Uterus (tissue), 4 donors: ENCODE measurements at places on chromosomes 2 and 18. TPM values are rescaled to one million over a fixed set of nuclear protein-coding genes. Genes with fewer than 3 reads are reported as not detected.

- H3K4me1 ChIP-seq, result no peaks in the 10 kb centered on the region
- no peak overlapping the region for H3K4me3 ChIP-seq
- no peaks in the 10 kb centered on the region for H3K36me3 ChIP-seq
- no peak overlapping the region for H3K27ac ChIP-seq
Observed at GRCh38 chr2:172105471-172106107, 2.9 kb upstream of the DLX2 start.

DNA sequence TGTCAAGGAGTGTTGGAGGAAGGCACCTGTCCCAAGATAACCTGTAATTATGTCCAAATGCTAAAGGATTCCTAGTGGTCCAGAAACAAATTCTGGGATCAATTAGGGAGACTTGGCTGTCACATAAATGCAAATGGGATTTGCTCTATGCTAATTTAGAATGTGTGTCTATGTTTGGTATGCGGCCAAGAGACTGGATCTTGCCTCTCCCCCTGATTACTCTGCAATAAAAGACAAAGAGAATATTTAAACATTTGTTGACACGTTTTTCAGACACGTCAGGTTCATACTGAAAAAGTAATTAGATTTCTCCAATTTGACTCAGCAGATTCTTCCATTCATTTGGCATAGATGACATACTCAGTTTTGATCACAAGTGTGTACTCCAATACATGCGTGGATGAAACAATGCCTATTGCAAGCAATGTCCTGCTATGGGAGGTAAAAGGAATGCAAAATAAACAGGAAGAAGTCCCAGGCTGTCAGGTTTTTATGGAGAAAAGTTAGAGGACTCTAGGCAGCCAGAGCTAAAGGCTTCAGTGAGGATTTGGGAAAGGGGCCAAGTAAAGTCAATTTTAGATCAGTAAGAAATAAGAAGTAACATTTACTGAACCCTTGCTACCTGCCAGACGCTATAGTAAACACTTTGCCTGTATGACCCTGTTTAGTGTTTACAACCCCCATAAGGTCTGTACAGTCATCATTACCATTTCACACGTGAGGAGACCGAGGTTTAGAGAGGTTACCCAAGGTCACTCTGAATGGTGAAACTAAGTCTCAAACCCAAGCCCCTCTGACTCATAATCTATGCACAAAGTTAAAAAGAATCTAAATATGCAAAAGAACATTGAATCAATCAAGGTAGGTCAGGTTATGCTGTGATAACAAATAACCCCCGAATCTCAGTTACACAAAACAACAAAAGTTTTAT lies 7.8 kb downstream of the ANTXR1 start:
- H3K27ac ChIP-seq, result peak overlapping the region; percentile 52
- no peak overlapping the region for H3K4me3 ChIP-seq
- no peaks in the 10 kb centered on the region for H3K36me3 ChIP-seq
- no peak for DNase-seq

DNA sequence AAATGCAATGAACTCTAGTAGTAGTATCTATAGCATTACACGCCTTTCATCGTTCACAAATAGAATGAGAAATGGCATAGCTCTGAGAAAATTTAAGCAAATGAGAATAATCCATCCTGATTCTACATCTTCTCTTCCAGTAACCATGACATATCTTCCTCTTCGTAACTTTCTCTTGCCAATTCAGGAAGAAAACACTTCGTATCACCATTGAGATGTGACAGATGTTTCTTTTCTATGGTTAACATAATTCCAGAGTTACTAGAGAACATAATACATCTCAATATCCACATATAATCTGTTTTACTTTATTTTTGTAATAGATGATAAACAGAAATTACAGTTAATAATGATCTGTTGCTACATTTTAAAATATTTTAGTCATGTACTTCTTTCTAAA lies 1527.4 kb downstream of the LRP1B start:
- H3K27me3 ChIP-seq, result no peaks in the 10 kb centered on the region
- H3K27ac ChIP-seq, result no peak overlapping the region
- H3K36me3 ChIP-seq, result no peaks in the 10 kb centered on the region
- H3K4me1 ChIP-seq, result no peaks in the 10 kb centered on the region

The HOXD13 gene
- not detected for total RNA-seq

The TMEM214 gene
- 78.8 TPM for total RNA-seq

DNA sequence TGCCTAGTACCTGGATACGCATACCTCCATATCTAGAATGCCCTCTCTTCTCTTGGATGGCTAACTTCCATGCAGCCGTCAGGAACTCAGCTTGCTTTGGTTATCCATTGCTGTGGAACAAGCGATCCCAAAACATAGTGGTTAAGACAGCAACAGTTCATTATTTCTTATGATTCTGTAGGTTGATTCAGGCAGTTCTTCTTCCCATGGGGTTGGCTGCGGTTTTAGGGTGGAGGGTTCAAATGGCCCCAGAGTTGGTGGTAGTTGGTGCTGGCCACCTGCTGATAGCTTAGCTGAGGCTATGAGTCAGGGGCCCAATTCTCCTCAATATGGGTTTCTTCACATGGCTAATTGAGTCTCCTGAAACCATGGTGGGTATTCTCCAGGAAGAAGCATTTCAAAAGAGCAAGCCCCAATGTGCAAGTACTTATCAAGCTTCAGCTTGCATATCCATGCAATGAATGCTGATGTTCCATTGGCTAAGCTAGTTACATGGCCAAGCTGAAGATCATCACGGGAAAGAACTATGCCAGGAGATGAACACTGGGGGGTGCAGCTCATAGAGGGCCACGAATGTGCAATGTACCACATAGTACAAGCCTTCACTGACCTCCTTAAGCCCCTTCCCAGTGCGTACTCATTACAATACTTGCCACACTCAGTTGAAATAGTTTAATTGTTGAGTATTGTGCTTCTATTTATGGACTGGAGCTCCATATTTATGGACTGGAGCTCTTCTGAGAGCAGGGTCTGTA lies 10.0 kb upstream of the RHOB start:
- H3K4me3 ChIP-seq, result no peak overlapping the region
- H3K27ac ChIP-seq, result no peak overlapping the region
- no peaks in the 10 kb centered on the region for H3K4me1 ChIP-seq
- no peaks in the 10 kb centered on the region for H3K27me3 ChIP-seq
- H3K36me3 ChIP-seq, result no peaks in the 10 kb centered on the region
- no peak for DNase-seq

DNA sequence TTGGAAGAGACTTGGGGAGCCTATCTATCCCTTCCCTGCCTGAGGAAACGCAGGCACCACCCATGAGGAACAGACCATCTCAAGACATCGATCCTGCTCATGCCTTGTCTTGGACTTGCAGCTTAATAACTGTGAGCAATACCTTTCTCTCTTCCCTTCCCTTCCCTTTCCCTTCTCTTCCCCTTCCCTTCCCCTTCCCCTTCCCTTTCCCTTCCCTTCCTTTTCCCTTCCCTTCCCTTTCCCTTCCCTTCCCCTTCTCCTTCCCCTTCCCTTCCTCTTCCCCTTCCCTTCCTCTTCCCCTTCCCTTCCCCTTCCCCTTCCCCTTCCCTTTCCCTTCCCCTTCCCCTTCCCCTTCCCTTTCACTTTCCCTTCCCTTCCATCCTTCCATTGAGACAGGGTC lies 650.7 kb upstream of the SOX11 start:
- no peaks in the 10 kb centered on the region for H3K4me1 ChIP-seq
- H3K4me3 ChIP-seq, result no peak overlapping the region
- no peaks in the 10 kb centered on the region for H3K36me3 ChIP-seq
- no peak for DNase-seq
- H3K27ac ChIP-seq, result no peak overlapping the region
- H3K27me3 ChIP-seq, result no peaks in the 10 kb centered on the region

DNA sequence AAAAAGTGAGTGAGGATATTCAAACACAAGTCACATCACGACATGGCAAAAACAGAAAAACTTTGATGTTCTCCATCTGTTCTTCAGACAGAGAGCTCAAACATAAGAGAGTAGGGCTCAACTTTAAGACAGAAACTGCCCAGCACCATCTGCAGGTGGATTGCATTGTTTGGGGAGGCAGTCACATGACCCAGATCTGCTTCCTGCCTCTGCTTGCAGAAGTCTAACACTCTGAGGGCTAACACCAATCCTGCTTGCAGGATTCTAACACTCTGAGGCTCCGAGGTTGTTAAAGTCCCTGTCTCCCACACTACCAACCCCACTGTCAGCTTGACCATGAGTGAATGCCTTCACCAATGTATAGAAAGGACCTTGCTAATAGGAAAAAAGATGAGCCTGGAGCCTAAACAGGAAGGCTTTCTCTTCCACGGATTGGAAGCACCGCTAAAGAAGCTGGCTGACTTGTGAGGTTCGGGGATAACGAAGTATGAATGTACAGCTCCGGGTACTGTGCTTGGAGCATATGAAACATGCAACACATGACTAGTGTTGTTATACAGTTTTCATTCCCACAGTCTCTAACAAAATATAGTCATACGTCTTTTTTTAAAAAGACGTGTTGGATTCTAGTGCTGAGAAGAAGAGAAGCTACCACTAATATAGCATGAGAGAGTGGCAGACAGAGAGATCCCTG lies 176.6 kb upstream of the CREB1 start:
- no peaks in the 10 kb centered on the region for H3K27me3 ChIP-seq
- no peaks in the 10 kb centered on the region for H3K4me1 ChIP-seq
- H3K4me3 ChIP-seq, result no peak overlapping the region
- no peak overlapping the region for H3K27ac ChIP-seq

The NPPC gene
- not detected for total RNA-seq

The LIPG gene
- total RNA-seq, result not detected

The SLC4A5 gene
- 3.9 TPM for total RNA-seq

The GCFC2 gene
- 46.7 TPM for total RNA-seq

DNA sequence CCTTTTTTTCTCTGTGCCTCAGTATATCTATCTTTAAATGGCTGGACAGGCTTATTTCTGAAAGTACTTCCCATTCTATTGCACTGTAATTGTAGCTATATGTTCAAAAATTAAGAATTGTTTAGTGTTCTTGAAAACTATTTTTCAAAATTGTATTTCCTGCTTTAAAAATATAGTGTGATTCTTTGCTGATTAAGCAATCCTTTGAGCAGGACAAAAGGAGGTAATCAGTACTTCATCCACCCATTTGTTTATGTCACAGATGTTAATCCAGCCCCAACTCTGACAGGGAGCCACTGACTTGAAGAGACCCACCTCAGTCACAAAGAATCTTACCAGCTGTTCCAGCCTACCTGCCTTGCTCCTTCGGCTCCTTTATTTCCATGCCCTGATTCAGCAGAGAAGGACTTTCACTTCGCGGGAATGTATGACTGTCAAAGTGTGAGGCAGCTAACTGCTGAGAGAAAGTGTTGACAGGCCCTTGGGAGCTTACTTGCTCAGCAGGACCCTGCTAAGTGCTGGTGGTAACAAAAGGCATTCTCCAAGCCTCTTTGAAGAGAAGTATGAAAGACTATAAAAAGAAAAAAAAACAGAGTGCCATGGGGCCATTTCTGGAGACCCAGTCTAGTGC lies 393.3 kb upstream of the CYRIA start:
- no peaks in the 10 kb centered on the region for H3K36me3 ChIP-seq
- DNase-seq, result no peak
- no peak overlapping the region for H3K4me3 ChIP-seq
- H3K4me1 ChIP-seq, result no peaks in the 10 kb centered on the region
- H3K27me3 ChIP-seq, result no peaks in the 10 kb centered on the region

DNA sequence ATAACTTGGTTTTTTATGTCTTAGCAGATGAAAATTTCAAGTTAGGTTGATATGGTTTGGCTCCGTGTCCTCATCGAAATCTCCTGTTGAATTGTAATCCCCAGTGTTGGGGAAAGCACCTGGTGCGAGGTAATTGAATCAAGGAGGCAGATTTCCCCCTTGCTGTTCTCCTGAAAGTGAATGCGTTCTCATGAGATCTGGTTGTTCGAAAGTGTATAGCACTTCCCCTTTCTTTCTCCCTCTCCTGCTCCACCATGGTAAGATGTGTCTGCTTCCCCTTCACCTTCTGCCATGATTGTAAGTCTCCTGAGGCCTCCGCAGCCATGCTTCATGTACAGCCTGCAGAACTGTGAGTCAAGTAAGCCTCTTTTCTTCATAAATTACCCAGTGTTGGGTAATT lies 242.1 kb upstream of the TNP1 start:
- no peak overlapping the region for H3K4me3 ChIP-seq
- no peaks in the 10 kb centered on the region for H3K4me1 ChIP-seq
- no peak for DNase-seq
- no peaks in the 10 kb centered on the region for H3K36me3 ChIP-seq
- no peak overlapping the region for H3K27ac ChIP-seq
- no peaks in the 10 kb centered on the region for H3K27me3 ChIP-seq

DNA sequence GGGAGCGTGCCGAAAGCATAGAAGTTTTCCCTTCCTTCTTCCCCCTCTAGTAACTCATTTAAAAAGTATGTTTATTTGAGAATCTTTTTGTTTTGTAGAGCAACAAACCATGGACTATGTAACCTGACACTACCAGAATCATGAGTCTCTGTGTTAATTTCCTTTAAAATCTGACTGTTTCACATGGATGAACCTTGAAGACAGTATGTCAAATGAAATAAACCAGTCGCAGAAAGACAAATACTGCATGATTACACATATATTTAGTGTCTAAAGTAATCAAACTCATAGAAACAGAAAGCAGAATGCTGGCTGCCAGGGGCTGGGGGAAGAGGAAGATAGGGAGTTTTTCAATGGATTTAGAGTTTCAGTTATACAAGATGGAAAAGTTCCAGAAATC lies 32.3 kb downstream of the PTPN2 start:
- no peaks in the 10 kb centered on the region for H3K4me1 ChIP-seq
- H3K36me3 ChIP-seq, result no peaks in the 10 kb centered on the region

GRCh38 chr2:218839430-218839829 lies 7.8 kb upstream of the PRKAG3 start:
- H3K4me1 ChIP-seq, result no peaks in the 10 kb centered on the region
- DNase-seq, result no peak
- no peaks in the 10 kb centered on the region for H3K36me3 ChIP-seq
- no peak overlapping the region for H3K27ac ChIP-seq
- H3K27me3 ChIP-seq, result no peaks in the 10 kb centered on the region
- no peak overlapping the region for H3K4me3 ChIP-seq

The NEU2 gene
- not detected for total RNA-seq

The PLCD4 gene
- total RNA-seq, result 1.2 TPM

DNA sequence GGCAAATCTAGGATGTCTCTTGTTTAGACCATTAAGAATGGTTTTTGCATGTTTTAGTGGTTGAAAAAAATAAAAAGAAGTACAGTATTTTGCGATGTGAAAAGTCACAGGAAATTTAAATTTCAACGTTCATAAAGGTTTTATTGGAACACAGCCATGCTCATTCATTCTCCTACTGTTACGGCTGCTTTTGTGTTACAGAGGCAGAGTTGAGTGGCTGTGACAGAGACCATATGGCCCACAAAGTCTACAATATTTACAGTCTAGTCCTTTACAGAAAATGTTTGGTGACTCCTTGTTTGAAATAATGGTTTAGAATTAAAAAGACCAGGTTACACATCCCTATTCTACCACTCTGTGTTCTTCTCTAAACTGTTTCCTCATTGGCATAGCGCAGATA lies 48.1 kb downstream of the MYOM1 start:
- H3K4me1 ChIP-seq, result no peaks in the 10 kb centered on the region
- H3K27me3 ChIP-seq, result no peaks in the 10 kb centered on the region
- no peak for DNase-seq
- H3K36me3 ChIP-seq, result no peaks in the 10 kb centered on the region

- no peak overlapping the region for H3K4me3 ChIP-seq
- H3K4me1 ChIP-seq, result no peaks in the 10 kb centered on the region
- H3K27me3 ChIP-seq, result no peaks in the 10 kb centered on the region
- H3K36me3 ChIP-seq, result no peaks in the 10 kb centered on the region
Observed at GRCh38 chr2:27471961-27472360, 17.6 kb downstream of the IFT172 start.
